Urinary bladder (tissue), 4 donors: ENCODE measurements at places on chromosomes 7 and 10.

DNA sequence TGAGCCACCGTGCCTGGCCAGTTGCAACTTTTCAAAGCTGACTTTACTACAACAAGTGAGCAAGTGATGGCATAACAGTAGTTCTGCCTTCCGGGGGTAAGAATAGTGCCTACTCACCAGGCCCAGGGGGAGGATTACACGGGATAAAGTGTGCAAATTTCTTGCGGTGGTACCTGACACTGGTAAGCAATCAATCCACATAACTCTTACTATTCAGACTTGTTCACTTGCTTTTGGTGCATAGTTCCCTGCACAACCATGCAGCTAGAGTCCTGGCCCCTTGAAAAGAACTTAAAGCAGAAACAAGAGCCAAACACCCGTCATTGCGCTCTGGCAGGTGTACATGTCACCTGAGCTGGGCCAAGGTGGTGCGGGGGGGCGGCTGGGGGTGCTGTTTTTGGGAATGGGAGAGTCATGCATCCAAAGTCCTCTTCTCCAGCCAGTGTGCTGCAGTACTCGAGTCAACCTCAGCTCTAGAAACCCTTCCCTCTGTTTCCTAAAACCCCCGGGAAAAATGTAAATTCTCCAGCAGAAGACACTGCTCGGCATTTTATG lies 5.4 kb upstream of the COBL start:
- no peak for DNase-seq

DNA sequence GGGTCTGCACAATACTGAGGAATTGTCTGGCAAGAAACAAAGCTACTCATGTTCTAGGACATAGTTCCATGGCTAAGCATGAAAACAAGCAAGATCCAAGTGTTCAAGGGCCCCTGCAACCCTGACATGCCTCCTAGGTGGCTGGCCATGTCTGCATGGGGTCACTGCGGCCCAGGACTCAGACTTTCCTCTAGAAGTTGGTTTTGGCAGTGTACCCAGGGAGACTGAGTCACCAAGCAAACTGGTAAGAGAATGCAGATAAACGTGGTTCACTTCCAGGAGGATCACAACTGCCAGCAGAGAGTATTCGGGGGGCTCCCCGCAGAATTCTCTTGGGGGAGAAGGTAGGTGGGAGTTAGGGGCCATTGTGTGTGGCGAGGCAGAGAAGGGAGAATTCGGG lies 7.4 kb upstream of the PFKFB3 start:
- no peak for DNase-seq

DNA sequence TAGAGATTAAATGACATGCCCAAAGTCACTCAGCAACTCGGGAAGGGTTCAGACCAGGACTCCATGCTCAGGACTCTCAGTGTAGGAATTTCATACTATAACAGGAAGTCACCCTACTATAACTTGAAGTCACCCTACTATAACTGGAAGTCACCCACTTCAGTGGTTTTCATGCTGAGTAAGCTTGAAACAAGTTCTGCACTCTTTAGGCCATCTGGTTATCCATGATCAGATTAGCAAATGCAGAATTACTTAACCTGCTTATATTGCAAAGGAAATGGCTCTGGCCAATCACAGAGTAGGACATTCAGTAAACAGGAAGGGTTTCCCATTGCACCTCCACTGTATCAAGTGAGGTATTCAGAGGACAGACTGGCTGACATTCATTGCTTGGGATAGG lies 1240.4 kb downstream of the GATA3 start:
- DNase-seq, result no peak

DNA sequence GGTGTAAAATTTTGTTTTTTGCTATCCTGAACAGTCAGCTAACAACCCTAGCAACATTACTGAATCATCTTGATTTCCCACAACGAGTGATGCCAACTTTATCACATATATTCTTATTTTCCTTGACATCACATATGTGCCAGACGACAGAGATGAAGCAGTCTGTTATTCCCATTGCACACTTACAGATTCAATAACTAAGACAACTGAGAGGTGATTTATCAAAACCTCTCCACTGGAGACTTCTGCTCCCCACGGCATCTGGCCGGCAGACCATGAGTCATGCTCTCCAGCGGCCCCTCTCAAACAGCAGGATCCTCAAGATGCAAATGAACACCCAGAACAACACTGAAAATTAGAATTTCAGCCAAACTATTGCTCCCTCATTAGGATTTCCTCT lies 57.1 kb downstream of the AMPH start:
- DNase-seq, result no peak

- no peak for DNase-seq
Measured at GRCh38 chr7:36117203-36117840, 35.7 kb upstream of the EEPD1 start.

- no peak for DNase-seq
Measured at GRCh38 chr7:20301311-20301939, 29.3 kb upstream of the ITGB8 start.

DNA sequence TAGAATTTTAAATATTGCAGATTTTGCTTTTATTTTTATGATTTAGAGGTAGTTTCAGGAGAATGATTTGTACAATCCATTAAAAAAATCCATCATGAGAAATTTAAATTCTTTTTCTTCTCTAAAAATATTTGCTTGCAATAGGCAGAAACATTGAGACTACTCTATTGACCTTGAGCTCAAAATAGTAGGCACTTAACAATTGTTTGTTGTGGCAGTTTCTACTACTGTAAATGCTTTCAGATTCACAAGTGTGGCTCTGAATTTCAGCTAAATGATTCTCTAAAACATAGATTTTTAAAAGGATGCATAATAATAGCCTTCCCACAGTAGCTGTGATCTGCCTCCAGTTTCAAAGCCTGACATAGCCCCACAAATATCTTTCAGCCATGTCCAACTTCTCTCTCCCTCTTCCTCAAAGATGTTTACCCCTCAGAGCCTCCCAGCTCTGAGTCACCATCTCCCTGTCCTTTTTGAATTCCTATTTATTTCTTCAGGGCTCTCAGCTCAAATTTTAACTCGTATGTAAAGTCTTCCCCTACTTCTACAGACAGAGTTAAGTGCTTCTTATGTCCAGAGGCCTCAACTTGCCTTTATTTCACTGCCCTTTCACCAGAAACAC lies 160.5 kb downstream of the AOAH start:
- no peak for DNase-seq

DNA sequence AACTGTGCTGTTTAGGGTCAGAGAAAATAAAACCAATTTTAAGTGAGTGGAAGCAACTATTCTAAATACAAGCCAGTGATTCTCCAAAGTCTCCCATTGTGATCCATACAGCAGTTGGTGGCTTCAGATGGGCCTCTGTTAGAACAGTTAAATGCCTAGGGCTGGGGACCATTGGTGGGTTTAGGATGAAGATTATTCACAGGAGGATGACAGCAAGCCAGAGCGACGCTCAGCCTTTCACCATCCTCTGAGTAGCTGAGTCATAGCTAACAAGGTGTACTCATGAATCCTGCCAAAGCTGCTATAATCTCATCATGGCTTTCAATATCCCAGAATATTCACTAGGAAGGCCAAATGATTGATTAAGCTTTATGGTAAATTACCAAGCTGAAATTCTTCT lies 39.6 kb downstream of the STARD3NL start:
- DNase-seq, result no peak

- DNase-seq, result no peak
Measured at GRCh38 chr7:127158659-127159058, 94.1 kb downstream of the GRM8 start.

DNA sequence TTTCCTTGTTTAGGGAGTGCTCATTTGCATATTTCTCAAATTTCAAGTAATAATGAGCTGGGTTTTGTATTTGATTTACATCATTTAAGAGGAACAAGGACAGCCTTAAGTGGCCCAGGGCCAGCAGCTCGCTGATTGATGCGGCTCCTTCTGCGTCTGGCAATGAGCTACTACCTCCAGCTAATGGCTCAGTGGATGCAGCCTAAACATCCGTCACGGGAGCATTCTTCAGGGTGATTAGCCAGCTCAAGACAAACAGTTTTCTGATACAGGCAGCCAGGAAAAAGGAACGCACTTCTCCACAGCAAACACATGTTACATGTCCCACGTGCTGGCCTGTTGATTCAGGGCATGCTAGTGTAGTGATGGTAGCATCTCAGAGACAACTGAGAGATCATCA lies 169.3 kb upstream of the TCERG1L start:
- no peak for DNase-seq

GRCh38 chr7:90900628-90901356 lies 304.7 kb downstream of the CDK14 start:
- no peak for DNase-seq

GRCh38 chr10:116670706-116671105 lies 50.0 kb downstream of the PNLIPRP2 start:
- DNase-seq, result no peak

DNA sequence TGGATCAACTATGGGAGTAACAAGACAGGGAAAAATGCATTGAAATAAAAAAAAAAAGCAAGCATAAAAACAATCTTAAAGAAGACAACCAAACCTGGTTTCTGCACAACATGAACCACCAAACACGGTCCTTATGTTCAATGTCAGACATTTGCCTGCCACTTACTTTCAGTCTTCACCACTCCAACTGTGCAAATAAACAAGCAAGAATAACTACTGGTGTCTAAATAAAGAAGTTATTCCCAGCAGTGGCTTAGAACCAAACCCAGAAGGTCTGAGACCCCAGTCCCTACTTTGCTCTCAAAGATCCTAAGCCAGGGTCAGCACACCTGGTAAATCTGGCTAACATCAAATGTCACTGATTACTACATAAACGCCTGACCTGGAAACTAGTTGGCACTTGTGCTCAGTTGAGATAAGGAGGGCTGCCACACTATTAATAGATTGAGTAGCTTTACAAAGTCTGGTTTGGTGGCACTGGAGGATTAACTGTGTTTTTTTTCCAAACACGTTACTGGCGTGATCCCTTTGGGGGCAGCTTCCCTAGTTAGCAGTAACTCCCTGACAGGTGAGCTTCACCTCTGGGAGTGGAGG lies 62.7 kb upstream of the ABLIM1 start:
- DNase-seq, result no peak

GRCh38 chr10:101829561-101830315 lies 11.5 kb upstream of the OGA start:
- no peak for DNase-seq

DNA sequence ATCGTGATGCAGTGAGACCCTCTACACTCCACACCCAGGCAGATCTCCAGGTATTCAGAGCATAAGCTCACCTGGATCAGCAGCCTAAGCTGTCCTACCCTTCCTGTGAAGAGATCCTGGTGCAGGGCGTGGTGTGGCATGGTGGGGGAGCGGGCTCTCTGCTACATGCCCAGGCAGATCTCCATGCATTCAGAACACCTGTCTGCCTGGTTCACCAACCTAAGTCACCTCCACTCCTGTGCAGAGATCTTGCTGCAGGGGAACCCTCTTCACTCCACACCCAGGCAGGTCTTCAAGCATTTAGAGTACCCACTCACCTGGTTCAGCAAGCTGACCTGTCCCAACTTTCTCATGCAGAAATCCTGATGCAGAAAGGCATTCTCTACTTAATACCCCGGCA lies 394.4 kb upstream of the SEMA3A start:
- no peak for DNase-seq

GRCh38 chr10:124225029-124225466 lies 131.7 kb upstream of the CHST15 start:
- no peak for DNase-seq

GRCh38 chr10:51521605-51522004 lies 177.8 kb downstream of the CSTF2T start:
- no peak for DNase-seq

GRCh38 chr7:96962221-96962885 lies 43.0 kb upstream of the DLX6 start:
- no peak for DNase-seq

DNA sequence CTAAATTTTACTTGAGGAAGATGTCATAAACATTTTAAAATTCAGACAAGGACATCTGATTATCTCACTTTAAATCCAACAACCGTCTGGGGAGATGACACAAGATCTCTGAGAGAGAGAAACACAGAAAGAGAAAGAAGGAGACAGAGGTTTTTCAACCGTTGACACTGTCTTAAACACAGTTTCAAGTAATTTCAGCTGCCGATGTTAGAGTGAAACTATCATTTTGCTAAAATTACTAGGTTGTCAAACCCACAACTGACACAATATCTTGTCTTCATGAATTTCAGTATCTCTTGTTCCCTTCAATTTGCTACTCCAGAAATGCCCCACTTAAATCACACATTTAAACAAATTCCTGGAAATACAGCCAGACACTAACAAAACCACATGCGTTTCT lies 174.8 kb downstream of the RAPGEF5 start:
- DNase-seq, result no peak

DNA sequence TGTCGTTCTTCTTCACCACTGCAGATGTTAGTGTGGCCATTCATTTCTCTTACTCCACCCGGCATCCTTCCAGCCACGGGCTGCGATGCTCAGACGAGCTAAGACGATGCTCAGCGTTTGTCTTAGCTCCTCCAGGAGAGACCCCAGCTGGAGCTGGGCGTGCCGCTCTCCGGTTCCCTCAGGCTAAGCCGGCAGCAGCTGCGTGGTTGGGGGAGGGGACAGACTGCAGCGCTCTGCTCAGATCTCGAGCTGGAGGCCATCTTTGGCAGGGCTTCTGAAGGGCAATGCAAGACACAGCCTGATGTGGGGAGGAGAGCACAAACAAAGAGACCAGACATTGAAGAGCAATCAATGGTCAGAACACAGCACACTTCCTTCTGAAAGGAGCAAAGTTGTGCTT lies 4.8 kb downstream of the INA start:
- DNase-seq, result no peak

DNA sequence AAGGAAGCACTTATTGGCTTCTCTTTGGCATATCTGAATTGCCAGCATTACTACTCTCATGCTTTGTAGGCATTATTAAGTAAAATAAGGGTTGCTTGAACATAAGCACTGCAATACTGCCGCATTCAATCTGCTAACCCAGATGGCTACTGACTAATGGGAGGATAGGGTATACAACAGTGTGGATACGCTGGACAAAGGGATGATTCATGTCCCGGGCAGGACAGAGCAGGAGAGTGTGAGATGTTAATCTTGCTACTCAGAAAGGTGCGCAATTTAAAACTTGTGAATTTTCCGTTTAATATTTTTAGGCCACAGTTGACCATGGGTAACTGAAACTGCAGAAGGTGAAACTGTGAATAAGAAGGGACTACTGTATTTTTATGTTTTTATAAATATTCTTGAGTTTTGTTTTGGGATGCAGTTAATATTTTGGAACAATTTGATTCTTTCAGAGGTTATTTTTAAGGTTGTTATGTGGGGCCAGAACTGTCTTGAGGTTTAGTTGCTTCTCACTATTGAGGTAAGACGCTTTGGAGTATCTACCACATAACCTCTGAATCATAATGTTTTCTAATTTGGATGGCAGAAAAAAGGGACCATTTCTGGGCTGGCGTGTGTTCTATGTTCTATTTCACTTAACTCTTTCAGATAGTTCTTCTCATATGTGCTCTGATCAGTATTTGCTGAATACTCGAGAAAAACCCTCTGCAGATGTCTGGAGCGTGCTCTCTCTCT lies 75.7 kb upstream of the SYPL1 start:
- no peak for DNase-seq

- DNase-seq, result no peak
Measured at GRCh38 chr10:15197276-15197675, 28.8 kb upstream of the NMT2 start.

- no peak for DNase-seq
Measured at GRCh38 chr10:24448351-24448999, 239.5 kb downstream of the KIAA1217 start.
